HL-60 (cell line): ENCODE measurements at places on chromosomes 16 and 17.
A peak's percentile ranks its signal among the peaks of the same experiment; 100 is the strongest.

GRCh38 chr17:74005790-74006189, 197.7 kb upstream of the RPL38 start:
- no peak for DNase-seq

GRCh38 chr16:4109250-4109736, 6.9 kb downstream of the ADCY9 start:
- no peak for DNase-seq

GRCh38 chr16:29710227-29711219, 31.5 kb downstream of the QPRT start:
- peak; percentile 60 for DNase-seq

DNA sequence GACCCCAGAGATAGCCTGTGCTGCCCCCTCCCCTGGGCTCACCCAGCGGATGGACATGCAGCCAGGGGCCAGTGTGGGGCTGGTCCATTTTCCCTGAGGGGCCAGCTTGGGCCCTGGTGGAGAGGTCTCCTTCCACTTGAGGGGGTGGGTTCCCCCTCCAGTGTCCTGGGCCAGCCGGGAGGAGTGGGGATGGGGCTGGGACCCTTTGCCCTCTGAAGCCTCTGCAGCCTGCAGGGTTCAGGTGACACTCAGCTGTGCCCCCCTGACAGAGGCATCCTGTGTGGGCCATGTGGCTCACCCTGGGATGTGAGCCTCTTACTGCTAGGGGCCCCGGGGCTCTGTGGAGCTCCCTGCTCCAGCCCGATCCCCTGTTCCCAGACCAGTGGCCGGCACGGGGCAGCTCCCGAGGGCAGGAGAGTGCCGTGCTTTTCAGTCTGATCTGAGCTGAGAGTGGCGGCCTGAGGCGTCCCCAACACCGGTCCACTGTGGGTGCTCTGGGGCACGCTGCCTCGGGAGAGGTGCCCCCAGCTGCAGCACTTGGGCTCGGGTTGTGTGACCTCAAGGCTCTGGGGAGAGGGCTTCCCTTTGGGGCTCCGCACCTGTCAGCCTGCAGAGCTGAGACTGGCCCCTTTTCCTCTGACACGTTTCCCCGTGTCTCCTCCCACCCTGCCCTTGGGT, 439 bp upstream of the GNG13 start:
- DNase-seq, result no peak

DNA sequence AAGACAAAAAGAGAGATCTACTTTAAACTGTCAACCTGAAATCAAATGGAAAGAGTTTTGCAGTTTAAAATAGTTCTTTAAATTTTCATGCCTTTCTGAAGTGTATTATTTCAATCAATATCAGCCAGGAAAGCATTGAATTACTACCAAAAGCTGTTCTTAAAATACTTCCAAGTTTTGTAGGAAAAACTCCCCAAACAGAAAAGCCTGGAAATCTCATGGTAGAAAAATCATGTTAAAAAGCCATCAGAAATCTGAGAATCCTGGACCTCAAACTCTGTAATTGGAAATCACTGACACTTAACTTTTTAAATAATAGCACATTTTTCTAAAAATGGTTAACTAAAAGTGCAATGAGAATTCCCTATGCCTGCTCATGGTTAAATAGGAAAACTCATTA, 63.3 kb upstream of the CNTNAP4 start:
- no peak for DNase-seq

DNA sequence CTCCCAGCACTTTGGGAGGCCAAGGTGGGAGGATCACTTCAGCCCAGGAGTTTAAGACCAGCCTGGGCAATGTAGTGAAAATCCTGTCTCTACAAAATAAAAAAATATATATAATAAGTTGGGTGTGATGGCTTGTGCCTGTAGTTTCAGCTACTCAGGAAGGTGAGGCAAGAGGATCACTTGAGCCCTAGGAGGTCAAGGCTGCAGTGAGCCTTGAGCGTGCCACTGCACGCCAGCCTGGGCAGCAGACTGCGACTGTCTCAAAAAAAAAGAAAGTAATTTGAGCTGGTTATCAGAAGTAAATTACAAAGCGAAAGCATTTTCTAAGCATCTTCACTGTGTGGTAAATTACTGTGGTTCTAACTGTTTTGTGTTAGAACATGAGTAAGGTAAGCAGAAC, 66.2 kb downstream of the NQO1 start:
- DNase-seq, result no peak

- no peak for DNase-seq
These were observed 354.6 kb downstream of the CDH8 start for GRCh38 chr16:61681673-61682072.

DNA sequence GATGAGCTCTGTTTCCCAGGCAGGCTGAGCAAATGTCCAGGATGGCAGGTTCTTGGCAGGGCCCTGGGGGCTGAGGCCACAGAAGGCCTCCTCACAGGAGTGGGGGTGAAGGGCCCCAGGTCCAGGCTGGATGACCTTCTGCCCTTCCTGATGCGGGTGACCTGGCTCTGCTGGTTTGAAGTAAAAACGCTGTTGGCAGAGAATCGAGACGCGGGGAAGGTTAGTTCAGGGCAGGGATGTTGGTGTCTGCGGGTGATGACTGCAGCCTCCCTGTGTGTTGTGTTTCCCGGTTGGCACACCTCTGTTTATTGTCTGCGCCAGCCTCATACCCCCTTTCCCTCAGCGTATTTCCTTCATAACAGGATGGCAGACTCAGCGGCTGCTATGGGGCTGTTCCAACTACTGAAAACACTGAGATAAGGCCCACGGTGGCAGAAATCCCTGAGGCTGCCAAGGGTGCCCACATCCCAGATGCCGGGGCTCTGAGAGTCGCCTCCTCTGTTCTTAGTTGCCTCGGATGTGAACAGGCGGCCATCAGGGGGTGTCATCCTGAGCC, 104.6 kb downstream of the METRNL start:
- DNase-seq, result no peak

- DNase-seq, result no peak
These were observed 45.4 kb downstream of the C16orf78 start for GRCh38 chr16:49419006-49419405.

DNA sequence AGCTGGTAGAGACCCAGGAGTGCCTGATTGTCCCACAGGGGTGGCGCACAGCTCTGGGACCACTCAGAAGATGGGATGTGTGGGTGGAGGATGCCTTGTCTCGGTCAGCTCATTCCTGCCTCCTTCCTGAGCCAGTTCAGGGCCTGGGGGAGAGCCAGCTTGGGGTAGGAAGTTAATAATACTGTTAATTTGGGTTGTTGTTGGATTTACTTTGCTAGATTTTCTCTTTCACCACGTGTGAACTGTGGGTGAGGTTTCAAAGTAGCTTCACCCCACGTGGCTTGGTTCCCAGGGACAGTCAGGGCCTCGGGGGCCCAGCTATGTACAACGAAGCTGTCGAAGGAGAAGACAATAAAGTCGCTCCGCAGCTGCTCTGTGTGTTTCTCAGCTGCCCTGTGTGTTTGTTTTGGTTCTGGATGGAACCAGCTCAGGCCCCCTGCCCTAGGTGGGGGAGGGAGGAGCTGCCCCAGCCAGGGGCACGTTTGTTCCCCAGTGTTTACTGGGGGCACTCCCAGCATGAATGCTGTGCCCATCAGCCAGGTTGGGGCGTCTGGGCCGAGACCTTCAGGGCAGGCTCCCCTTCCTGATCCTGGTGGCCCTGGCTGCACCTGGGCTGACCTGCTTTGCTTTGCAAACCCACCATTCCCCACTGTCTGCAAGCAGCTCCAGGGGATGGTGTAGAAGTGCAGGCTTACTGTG, 2.3 kb downstream of the NUDT16L1 start:
- no peak for DNase-seq

DNA sequence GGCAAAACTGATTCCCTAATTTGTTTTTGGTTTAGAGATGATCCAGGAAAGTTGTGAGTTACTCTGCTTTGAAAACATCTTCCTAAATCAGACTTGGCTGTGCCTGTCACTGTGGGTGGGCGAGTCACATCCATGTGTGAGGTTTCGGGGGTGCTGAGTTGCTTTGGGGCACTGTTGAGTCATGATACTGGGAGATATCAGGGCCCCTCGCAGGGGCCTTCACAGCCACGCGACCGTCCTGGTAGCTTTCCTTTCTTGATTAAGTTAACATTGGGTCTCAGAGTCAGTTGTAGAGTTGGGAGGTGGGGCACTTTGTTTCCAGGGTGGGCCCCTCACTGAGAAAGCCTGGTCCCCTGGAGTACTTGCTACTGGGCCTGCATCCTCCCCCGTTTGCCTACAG, 58.3 kb upstream of the LGALS9 start:
- no peak for DNase-seq

- DNase-seq, result no peak
These were observed 199.4 kb downstream of the TANC2 start for GRCh38 chr17:63165400-63165799.

- no peak for DNase-seq
These were observed 88.5 kb upstream of the ZNF267 start for GRCh38 chr16:31785126-31785525.

- no peak for DNase-seq
These were observed 1.1 kb downstream of the ST6GALNAC2 start for GRCh38 chr17:76584427-76585032.

DNA sequence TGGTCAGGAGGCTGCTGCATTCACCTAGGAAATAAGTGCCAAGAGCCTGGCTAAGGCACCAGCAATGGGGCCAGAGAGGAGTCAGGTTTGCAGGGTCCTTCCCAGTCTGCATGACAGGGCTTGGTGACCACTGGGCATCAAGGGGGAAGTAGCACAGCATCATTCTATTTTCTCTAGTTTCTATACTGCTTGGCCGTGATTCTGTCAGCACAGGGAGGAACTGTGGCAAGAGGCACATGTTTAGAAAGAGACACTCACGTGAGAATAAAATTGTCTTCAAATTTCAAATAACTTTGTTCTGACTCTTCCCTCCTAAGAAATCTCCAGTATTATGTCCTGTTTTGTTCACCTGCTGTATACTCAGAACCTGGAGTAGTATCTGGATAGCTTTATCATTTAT, 37.8 kb downstream of the ERN1 start:
- no peak for DNase-seq
